DMS79 (cell line): ENCODE measurements at places on chromosomes 6 and 20.

DNA sequence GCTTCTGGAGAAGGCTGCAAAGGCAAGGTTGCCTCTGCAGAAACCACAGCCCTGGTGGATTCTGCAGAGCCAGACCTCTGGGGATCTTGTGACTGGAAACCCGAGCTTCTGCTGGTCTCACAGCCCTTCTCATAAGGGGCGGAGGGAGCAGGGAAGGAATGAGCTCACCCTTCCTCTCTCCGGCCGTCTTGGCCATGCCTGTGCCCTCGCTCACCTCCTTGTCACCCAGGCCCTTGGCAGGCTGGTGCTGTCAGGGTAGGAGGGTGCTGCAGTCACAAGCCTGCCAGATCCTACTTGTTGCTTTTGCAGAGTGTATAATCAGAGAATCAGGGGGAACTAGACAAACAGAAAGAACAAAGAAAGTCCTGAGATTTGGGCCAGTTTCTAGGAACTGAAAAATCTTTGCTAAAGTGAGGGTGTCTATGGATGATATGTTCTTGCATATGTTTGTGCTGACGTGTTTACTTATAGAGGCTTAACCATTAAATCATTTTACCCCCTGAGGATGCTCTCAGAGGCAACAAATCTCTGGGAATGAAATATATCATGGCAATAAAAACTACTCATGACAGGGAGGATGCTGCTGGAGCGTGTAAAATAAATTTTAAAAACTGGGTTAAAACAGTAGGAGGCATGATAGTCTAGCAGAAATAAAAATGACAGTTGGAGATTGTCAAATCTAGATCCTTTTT, 244.9 kb upstream of the SOX4 start:
- DNase-seq, result peak; percentile 38

DNA sequence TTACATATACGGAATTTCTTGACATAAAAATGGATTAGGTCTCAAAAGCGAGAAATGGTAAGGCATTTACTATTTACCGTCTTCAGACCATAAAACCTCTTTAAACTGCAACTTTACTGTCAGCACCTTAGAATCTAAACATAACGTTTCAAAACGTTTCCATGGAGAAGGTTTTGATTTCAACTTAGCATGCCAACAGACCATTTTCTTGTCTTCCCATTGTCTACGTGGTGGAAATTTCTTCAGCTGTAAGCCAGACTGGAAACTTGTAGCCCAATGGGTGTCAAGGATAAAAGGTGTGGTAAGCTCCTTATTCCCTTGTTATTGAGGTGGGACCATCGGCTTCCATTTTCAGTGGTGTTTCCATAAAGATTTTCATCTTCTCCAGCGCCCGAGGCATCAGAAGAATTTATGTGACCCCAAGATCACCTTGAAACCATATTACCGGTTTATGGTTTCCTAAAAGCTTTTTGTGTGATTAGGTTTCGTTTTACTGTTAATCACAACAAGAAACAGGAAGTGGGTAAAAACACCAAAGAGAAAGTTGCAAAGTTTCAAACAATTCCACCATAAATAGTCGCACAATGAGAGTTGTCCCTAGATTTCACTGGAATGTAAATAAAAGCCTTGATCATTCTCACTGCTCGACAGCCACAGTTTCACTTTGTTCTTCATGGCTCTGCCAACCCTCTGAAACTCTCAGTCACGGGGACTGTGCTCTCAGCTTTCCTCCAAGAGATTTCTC, 63.0 kb upstream of the CD2AP start:
- DNase-seq, result no peak

DNA sequence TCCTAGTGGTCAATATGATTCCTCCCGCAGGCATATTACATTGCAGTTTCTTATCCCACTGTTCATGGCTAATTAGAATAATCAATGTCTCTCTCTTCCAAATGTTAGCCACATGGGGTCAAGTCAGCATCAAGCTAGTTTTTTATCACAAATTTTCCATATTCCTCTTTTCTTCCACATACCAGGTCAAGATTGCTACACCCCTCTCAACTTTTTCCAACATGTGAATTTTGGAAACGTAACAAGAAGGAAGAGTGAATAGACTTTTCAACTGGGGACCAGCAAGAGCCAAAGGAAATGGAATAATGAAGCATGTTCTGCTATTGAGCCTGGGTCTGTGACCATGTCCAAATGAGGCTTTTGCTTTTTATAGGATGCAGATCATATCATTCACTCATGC, 65.1 kb downstream of the SOD2 start:
- DNase-seq, result no peak

GRCh38 chr20:62822788-62823651, 6.2 kb downstream of the COL9A3 start:
- DNase-seq, result no peak

DNA sequence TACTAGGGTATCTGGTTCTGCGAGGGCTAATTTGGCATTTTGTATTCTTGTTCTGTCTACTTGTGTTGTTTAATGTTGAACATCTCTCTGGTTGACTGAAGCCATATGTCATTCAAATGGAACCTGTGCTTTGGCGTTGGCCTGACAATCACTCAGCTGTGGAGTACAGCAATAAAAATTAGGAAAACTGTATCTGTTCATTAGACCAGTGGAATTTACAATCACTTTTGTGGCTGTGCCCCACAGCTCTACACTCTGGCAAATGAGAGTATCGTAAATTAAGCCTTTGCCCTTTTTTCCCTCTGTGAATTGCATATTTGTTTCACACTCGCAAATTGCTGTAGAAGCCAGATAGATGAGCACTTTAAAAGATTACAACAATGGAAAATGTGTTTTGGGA, 102.0 kb downstream of the ARID1B start:
- no peak for DNase-seq

DNA sequence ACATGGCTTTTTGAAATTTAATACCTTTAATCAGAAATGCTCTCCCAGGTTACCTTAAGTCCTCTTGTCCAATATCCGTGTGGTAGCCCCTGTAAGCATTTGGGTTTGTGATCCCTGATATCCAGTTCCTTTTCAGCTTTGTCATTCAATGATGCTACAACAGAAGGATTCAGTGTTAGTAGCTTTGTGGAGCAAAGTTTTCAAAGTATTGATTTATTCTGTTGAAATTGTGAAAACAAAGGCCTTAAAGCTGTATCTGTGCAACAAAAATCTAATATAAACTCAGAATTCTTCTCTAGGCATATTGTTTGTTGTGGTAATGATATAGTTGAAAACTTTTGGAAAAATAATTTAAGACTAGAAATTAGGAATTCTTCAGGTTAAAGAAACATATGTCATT, 91.9 kb downstream of the ADGRB3 start:
- no peak for DNase-seq

- no peak for DNase-seq
These were observed 109.4 kb upstream of the SNX9 start for GRCh38 chr6:157713451-157714152.

DNA sequence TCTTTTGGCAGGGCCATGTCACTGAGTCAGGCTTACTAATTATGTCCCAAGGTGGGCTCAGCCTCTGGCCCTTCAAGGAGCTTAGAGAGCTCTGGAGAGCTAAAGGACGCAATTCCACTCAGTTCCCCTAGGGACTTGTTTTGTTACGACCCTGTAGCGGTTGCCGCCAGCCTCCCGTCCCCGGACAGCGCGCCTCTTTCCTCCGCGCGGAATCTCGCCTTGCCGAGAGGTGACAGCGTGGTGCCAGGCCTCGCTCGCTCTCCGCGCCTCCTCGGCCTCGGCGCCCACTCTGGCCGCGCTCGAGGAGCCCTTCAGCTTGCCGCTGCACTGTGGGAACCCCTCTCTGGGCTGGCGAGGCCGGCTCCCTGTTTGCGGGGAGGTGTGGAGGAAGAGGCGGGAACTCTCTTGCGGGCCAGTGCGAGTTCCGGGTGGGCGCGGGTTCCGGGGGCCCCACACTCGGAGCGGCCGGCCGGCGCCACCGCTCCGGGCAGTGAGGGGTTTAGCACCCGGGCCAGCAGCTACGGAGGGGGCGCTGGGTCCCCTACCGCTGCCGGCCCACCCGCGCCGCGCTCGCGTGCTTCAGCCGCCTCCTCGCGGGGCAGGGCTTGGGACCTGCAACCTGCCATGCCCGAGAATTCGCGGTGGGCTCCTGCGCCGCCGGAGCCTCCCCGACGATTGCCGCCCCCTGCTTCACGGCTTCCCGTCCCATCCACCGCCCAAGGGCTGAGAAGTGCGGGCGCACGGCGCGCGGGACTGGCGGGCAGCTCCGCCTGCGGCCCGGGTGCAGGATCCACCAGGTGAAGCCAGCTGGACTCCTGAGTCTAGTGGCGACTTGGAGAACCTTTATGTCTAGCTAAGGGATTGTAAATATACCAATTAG, 9.9 kb upstream of the ZNF311 start:
- DNase-seq, result no peak

- no peak for DNase-seq
These were observed 110.2 kb downstream of the SOBP start for GRCh38 chr6:107600121-107600520.

DNA sequence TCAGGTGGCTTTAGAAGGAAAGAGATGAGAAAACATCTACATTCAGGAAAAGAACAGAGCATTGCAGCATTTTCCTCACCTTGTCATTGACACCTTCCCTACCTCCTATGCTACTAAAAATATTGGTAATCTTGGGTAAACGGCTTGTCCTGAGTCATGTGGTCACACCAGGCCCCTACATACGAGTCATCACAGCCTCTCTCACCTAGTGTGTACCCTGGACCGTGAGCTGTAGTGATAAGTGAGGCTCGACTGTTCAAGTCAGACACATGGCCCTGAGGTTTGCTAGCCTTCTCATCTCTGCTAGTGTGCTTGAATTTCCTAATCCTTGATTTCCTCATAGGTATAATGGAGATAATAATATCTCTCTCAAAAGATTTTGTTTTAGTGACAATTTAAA, 29.6 kb upstream of the TMEM244 start:
- DNase-seq, result no peak

DNA sequence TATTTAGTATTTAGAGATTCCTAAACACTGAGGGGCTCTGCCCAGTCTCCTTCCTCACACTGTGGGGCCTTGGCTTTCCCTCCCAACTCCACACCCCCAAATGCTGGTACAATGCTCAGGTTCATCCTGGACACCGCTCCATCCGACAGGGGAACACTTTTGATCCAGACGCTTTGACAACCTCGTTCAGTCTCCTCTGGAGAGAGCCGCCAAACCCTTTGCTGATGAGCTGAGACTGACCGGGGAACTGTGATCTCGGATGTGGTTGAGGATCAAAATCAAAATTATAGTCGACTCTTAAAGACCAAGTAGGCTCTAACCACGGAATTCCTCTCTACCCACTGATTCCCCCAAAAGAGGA, 38.8 kb upstream of the HLA-E start:
- DNase-seq, result no peak

GRCh38 chr6:75458895-75459294, 34.7 kb downstream of the FILIP1 start:
- DNase-seq, result no peak

GRCh38 chr6:104887350-104887749, 27.6 kb upstream of the HACE1 start:
- DNase-seq, result no peak

- DNase-seq, result no peak
These were observed 38.4 kb downstream of the BMP5 start for GRCh38 chr6:55836945-55837344.

DNA sequence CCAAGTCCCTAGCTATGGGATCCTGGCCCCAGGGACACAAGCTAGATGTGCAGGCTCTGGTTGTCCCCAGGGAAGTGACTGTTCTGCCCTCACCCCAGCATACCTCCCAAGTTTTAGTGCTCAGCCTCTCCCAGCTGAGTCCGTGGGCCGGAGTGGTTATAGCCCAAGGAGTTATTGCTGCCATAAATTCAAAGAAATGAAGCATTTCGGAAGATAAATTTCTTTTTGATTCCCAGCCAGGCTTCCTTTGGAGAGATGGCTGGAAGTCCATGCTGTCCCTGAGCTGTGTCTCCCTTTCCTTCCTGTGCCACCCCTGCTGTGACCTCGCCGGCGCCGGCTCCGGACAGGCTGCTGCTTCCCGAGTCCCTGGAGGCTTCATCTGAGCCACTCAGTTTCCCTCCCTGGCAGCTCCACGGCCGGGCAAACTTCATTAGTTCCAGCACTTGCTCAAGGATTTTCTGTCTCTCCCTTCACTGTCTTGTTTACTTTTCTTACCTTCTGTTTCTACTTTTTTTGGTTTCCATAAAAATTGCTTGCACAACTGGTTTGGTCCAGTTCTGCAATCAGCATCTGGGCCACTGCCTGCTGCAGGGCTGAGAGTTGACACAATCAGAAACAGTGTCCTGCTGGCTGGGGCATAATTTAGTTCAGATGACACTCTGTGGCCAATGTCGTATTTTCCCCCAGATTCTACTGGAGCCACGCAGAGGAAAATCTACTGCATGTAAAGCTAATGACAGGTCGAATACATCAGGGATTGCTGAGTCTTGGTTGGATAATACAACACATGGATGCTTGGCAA, 225.5 kb downstream of the SYNDIG1 start:
- DNase-seq, result no peak

DNA sequence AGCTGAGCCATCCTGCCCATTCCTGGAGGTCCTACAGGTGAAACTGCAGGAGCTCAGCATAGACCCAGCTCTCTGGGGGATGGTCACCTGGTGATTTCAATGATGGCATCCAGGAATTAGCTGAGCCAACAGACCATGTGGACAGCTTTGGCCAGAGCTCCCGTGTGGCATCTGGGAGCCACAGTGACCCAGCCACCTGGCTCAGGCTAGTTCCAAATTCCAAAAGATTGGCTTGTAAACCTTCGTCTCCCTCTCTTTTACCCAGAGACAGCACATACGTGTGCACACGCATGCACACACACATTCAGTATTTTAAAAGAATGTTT, 44.0 kb downstream of the SIRPA start:
- no peak for DNase-seq

DNA sequence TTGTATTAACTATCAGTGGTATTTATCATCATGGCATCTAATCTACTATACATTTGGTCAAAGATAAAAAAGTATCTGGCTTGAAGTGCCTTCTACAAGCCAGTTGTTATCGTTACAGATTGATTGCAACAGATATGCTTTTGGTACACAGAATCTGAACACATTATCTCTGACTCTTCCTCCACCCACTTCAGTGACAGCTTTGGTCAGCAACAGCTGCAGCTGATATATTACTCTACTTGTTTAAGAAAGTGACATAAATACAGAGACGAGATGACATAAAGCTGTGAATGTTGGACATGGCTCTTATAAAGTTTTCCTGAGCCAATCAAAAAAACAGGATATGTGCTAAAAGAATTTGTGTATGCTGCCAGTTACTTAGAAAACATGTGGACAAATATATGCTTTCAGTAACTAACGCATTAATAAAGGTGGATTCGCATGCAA, 77.6 kb downstream of the HIVEP2 start:
- no peak for DNase-seq

DNA sequence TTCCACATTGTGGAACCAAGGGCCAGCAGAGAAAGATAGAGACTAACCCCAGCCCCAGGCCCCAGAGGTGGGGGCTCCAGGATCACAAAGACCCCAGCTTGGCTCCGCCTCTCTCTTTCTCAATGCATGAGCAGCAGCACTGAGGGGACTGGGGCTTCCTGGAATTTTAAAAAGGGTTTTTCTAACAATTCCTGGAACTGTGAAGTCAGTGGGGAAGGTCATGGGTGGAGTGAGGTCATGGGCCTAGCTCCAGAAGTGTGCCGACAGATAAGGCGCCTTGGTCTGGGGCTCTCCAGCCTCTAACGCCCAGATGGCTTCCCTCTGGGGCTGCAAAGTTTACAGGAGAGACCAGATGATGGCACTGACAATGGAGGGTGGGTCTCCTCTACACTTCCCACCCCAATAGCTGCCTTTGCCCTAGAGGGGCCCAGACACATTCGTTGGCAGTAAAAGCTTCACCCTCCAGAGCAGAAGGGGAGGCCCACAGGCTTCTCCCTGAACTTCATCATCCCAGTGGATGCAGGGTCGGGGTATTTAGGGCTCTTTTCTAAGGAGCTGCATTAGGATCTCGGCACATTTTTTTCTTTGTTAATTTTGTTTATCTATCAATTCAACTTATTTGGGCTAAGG, 46.9 kb upstream of the CD93 start:
- no peak for DNase-seq
